ENCODE measurements at places on chromosomes 6 and 20. TPM values are rescaled to one million over a fixed set of nuclear protein-coding genes. Genes with fewer than 3 reads are reported as not detected.

GRCh38 chr6:106084106-106084988, 1.8 kb upstream of the PRDM1 start:
- no peaks in the 10 kb centered on the region for H3K36me3 ChIP-seq
- H3K4me1 ChIP-seq = peaks cover 48% of the 10 kb centered on the region
- H3K27me3 ChIP-seq = peaks cover 32% of the 10 kb centered on the region
- H3K4me3 ChIP-seq = no peak overlapping the region
- no peak overlapping the region for H3K27ac ChIP-seq

Gene POPDC3
- not detected for total RNA-seq

DNA sequence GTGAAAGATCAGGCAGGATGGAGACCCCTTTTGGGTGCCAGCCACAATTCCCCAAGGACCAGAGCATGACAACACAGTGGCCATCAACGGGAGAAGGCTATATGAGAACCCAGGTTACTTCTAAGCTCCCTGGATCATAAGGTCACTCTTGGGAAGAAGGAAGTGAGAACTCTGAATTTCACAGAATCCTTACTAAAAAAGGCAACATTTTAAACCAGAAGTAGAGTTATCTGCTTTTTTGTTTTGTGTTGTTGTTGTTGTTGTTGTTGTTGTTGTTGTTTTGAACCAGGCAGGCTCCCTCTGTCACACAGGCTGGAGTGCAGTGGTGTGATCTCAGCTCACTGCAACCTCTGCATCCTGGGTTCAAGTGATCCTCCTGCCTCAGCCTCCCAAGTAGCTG, 107.4 kb upstream of the TNFAIP3 start:
- no peaks in the 10 kb centered on the region for H3K36me3 ChIP-seq
- H3K27ac ChIP-seq = no peak overlapping the region
- no peak overlapping the region for H3K4me3 ChIP-seq
- peaks cover 4% of the 10 kb centered on the region for H3K27me3 ChIP-seq
- H3K4me1 ChIP-seq = no peaks in the 10 kb centered on the region

GRCh38 chr20:35680452-35681183, 15.9 kb upstream of the CPNE1 start:
- DNase-seq = no peak
- H3K4me1 ChIP-seq = no peaks in the 10 kb centered on the region
- no peak overlapping the region for H3K4me3 ChIP-seq
- H3K27me3 ChIP-seq = no peaks in the 10 kb centered on the region

Gene SLC17A1
- not detected for total RNA-seq

DNA sequence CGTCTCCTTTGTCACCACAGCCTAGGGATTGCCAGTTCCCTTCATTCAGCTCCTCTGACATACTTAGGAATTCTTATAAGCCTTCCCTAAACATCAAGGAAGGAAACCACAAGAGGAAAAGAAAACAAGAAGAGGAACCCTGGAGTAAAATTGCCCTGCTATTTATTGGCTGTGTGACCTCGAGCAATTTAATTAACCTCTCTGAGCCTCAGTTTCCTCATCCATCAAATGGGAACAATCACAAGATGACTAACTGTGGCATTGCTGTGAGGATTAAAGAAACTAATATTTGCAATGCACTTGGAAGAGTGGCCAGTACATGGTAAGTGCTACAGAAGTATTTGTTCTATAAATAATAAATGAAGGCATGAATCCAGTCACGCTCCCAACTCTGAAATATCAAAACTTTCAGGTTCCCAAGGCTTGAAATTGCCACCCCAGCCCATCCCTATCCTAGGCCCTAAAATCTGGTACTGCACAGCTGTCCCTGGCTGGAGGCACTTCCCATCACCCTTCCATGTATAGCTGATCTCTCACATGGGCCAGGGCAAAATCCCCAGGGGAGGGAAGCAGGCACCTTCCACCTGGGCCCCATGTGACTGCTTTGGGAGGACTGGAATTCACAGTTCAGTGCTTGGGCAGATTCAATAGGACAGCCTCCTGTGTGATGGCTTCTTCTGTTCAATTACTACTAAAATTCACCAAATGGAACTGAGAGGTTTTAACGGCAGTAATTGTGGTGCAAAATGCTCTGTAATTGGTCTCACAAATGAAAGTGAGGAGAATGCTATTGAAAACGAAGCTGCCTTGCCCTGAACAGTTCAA, 78.0 kb upstream of the MAFB start:
- peaks cover 2% of the 10 kb centered on the region for H3K27me3 ChIP-seq
- H3K4me1 ChIP-seq = no peaks in the 10 kb centered on the region
- no peak overlapping the region for H3K27ac ChIP-seq
- no peak for DNase-seq
- H3K4me3 ChIP-seq = no peak overlapping the region
- H3K36me3 ChIP-seq = no peaks in the 10 kb centered on the region

GRCh38 chr6:33040157-33040556, 30.8 kb upstream of the HLA-DOA start:
- no peak overlapping the region for H3K27ac ChIP-seq
- H3K36me3 ChIP-seq = no peaks in the 10 kb centered on the region
- DNase-seq = no peak

- no peaks in the 10 kb centered on the region for H3K36me3 ChIP-seq
- no peak for DNase-seq
- H3K4me3 ChIP-seq = no peak overlapping the region
- no peak overlapping the region for H3K27ac ChIP-seq
- H3K27me3 ChIP-seq = no peaks in the 10 kb centered on the region
- H3K4me1 ChIP-seq = no peaks in the 10 kb centered on the region
Measured at GRCh38 chr20:15319439-15319838, 982.0 kb upstream of the FLRT3 start.

Gene LPA
- total RNA-seq = not detected

GRCh38 chr20:25050501-25051350, 7.2 kb downstream of the ACSS1 start:
- no peak overlapping the region for H3K4me3 ChIP-seq
- no peak for DNase-seq
- no peaks in the 10 kb centered on the region for H3K27me3 ChIP-seq

DNA sequence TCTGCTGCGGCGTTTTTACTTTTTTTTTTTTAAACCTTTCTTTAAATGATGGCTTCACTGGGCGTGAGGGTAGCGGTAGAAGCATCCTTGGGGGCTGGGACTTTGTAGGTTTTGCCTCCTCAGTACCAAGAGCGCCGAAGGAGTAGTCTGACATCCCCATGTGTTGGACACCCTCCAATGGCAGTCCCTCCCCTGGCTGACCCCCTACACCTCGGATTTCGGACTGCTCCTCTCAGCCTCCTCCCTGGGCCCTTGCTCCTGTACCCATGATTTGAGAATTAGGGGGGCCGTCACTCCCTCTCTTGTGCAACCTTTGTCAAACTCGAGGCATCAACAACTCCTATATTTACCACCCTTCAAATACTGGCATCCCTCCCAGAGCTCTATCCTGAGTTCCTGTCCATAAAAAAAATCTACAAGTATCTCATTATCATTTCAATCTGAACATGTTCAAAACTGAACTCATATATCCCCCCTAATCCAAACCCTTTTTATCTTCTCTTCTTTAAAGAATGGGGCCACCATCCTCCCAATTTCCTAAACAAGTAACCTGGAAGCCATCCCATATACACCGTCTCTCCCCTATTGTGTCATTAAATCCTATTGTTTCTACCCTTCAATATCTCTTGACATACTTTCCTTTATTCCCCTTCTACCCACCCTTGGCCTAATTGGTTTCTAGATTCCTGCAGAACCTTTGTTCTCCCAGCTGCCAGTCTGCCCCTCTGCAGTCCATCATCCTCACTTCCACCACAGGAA, 1.2 kb upstream of the ARFGEF3 start:
- peaks cover 57% of the 10 kb centered on the region for H3K27me3 ChIP-seq
- H3K36me3 ChIP-seq = no peaks in the 10 kb centered on the region
- DNase-seq = no peak
- H3K4me3 ChIP-seq = peak overlapping the region; percentile 62

Gene TUBB1
- not detected for total RNA-seq

Gene PNLDC1
- total RNA-seq = 0.40 TPM

DNA sequence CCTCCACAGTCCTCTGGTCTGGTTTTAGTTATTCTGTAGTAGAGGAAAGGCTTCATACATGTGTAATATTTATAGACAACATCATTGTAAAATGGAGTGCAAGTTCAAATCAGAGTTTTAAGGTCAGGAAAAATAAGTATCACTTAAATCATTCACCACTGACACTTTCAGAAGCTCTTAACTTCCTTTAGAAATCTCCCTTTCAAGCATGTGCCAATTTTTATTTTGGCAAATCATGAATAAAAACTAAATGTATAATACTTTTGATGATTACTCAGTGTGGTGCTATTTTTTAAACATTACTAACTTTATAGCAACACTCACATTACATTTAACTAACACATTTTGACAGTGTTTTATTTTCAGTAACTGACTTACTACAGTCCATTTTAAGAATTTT, 112.2 kb downstream of the OGFRL1 start:
- H3K4me1 ChIP-seq = no peaks in the 10 kb centered on the region
- no peak overlapping the region for H3K27ac ChIP-seq
- peaks cover 6% of the 10 kb centered on the region for H3K27me3 ChIP-seq
- no peak overlapping the region for H3K4me3 ChIP-seq
- DNase-seq = no peak
- H3K36me3 ChIP-seq = no peaks in the 10 kb centered on the region

Gene WFDC12
- total RNA-seq = not detected

Gene KIF16B
- 5.6 TPM for total RNA-seq

GRCh38 chr20:62554214-62554897, 78.6 kb upstream of the GATA5 start:
- no peaks in the 10 kb centered on the region for H3K36me3 ChIP-seq
- DNase-seq = no peak
- H3K4me1 ChIP-seq = peaks cover 8% of the 10 kb centered on the region
- H3K4me3 ChIP-seq = no peak overlapping the region

DNA sequence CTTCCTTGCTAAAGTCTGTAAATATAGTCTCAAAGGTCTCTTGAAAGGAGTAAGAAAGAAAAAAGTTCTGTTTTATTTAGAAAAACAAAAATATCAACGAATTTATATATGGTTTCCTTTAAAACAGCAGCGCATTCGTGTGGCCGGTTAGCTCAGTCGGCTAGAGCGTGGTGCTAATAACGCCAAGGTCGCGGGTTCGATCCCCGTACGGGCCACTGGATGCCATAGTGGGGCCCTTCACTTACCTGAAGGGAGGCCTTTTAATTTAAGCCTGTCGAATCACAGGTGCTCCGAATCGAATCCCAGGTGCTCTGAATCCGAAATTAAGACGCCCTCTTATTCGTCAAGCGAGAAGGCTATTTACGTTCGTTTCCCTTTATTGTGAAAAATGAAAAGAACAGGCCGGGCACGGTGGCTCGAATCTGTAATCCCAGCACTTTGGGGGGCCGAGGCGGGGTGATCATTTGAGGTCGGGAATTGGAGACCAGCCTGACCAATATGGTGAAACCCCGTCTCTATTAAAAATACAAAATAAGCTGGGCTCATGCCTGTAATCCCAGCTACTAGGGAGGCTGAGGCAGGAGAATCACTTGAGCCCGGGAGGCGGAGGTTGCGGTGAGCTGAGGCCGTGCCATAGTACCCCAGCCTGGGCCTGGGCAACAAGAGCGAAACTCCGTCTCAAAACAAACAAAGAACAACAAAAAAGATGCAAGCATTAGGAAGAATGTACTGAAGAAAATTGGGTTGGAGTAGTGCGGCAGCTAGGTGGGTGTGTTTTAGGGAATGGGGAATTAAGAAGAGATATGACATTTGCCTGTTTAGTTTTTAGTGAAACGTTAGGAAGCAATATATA, 195.8 kb upstream of the ZNF184 start:
- H3K36me3 ChIP-seq = no peaks in the 10 kb centered on the region
- peak overlapping the region; percentile 74 for H3K27ac ChIP-seq
- peaks cover 36% of the 10 kb centered on the region for H3K4me1 ChIP-seq
- peaks cover 77% of the 10 kb centered on the region for H3K27me3 ChIP-seq
